Cardiac ventricle fibroblast (primary cell): ENCODE measurements at places on chromosomes 6 and 20. TPM values are rescaled to one million over a fixed set of nuclear protein-coding genes. Genes with fewer than 3 reads are reported as not detected.

Gene DZANK1
- total RNA-seq, result 0.19 and 1.8 TPM in 2 replicates

Gene MAS1
- 0.05 and 0.25 TPM in 2 replicates for total RNA-seq

Gene TFAP2D
- not detected in 2 replicates for total RNA-seq

Gene OXT
- not detected in 2 replicates for total RNA-seq

Gene FITM2
- 7.1 and 7.6 TPM in 2 replicates for total RNA-seq

Gene TSPO2
- not detected in 2 replicates for total RNA-seq

Gene SLC25A27
- 0.73 and 1.7 TPM in 2 replicates for total RNA-seq
